Tracheal epithelial cell (primary cell): ENCODE measurements at places on chromosomes 2 and 18. TPM values are rescaled to one million over a fixed set of nuclear protein-coding genes. Genes with fewer than 3 reads are reported as not detected.

Gene SERPINB2
- total RNA-seq, result 23.9 and 219 TPM in 2 replicates

Gene SERPINB12
- total RNA-seq, result 0.43 and 0.48 TPM in 2 replicates

Gene MAB21L4
- total RNA-seq, result 0.85 and 3.4 TPM in 2 replicates

Gene OTOS
- total RNA-seq, result not detected in 2 replicates

Gene AQP12A
- not detected in 2 replicates for total RNA-seq
